ENCODE measurements at places on chromosomes 16 and 17. TPM values are rescaled to one million over a fixed set of nuclear protein-coding genes. Genes with fewer than 3 reads are reported as not detected.
A peak's percentile ranks its signal among the peaks of the same experiment; 100 is the strongest.

The COX10 gene
- 16.3 TPM for total RNA-seq

The KRTAP16-1 gene
- 1.1 TPM for total RNA-seq

DNA sequence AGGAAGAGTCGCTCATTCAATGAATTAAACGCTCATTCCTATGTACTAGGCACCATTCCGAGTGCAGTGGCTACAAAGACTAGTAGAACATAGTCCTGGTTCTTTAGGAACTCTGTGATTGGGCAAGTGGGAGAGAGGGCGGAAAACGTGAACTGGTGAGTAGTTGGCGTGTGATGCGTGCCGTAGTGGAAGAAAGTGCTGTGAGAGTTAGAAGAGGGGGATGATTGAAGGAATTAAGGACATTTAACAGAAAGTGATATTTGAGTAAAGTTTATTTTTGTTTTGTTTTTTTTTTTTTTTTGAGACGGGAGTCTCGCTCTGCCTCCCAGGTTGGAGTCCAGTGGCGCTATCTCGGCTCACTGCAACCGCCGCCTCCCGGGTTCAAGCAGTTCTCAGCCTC is 7.9 kb upstream of the SLFN14 start:
- H3K36me3 ChIP-seq = no peaks in the 10 kb centered on the region
- H3K4me1 ChIP-seq = peaks cover 3% of the 10 kb centered on the region
- peak overlapping the region; percentile 96 for H3K4me3 ChIP-seq
- no peaks in the 10 kb centered on the region for H3K27me3 ChIP-seq

DNA sequence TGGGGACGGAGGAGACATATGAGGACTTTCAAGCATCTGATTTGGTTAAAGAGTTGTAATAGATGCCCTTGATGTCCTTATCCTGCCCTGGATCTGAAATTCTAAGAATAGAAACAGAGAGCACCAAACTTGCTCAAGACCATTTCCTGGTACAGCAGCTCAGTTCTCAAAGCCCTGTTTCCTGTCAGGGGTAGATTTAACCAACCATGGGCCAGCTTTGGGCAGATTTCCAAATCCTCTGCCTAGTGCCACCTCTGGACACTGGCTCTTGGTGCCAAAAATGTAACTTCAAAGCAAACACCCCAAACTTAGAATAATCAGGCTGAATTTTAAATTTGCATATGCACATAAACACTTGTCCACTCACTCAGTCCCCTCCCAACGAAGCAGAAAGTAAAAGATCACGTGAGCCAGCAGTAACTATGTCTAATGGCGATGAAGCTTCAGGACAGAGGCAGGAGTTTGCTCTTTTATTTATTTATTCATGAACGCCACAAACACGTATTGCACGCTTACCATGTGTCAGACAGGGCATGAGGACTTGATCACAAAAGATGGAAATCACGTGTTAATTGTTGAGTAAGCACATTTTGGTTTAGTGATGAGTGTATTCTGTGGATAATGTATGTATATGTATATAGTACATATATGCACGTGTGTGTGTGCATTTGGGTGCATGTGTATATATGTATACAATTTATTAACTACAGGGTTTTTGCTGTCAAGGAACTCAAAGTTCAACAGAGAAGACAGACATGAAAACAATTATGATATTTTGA is 23.1 kb upstream of the SDK2 start:
- H3K36me3 ChIP-seq = no peaks in the 10 kb centered on the region
- no peak overlapping the region for H3K27ac ChIP-seq
- no peak for DNase-seq
- peaks cover 9% of the 10 kb centered on the region for H3K4me1 ChIP-seq

DNA sequence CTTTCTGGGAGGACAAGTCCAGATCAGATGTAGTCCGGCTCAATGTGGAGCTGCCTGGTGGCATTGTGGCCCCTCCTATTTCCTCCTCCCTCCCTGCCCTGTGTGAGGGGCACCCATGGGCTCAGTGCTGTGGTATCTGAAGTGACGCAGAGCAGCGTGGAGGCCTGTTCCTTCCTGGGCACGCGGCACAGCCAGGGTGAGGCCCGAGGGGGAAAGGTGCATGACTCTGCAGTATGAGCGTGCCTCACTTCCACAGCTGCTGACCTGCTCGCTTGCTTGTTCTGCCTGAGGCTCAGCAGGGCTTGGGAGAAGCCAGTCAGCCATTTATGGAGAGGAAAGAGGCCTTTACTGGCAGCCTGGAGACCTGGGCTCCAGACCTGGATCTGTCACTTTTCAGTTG is 11.7 kb downstream of the TMEM238L start:
- peaks cover 20% of the 10 kb centered on the region for H3K27me3 ChIP-seq
- H3K27ac ChIP-seq = no peak overlapping the region
- H3K4me3 ChIP-seq = no peak overlapping the region
- DNase-seq = no peak
- H3K36me3 ChIP-seq = no peaks in the 10 kb centered on the region
- peaks cover 5% of the 10 kb centered on the region for H3K4me1 ChIP-seq

DNA sequence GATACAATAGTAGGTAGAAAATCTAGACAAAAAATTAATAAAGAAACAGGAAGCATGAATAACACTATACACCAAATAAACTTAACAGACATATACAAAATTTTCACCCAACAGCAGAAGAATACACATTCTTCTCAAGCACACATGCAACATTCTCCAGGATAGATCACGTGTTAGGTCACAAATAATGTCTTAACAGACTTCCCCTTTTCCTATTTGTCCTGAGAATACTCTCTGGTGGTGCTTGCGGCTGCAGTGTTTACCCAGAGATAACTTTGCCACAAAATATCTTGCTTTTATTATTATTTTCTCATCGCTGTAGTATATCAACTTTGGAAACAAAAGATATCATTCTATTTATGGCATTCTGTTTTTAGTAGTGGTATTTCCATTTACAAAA is 40.6 kb upstream of the ZNF267 start:
- no peak overlapping the region for H3K4me3 ChIP-seq
- H3K27me3 ChIP-seq = no peaks in the 10 kb centered on the region
- DNase-seq = no peak
- H3K4me1 ChIP-seq = no peaks in the 10 kb centered on the region

- DNase-seq = no peak
- H3K4me3 ChIP-seq = no peak overlapping the region
- H3K4me1 ChIP-seq = no peaks in the 10 kb centered on the region
- no peaks in the 10 kb centered on the region for H3K36me3 ChIP-seq
- no peak overlapping the region for H3K27ac ChIP-seq
These were observed 20.0 kb upstream of the RASD1 start for GRCh38 chr17:17515934-17516930.

DNA sequence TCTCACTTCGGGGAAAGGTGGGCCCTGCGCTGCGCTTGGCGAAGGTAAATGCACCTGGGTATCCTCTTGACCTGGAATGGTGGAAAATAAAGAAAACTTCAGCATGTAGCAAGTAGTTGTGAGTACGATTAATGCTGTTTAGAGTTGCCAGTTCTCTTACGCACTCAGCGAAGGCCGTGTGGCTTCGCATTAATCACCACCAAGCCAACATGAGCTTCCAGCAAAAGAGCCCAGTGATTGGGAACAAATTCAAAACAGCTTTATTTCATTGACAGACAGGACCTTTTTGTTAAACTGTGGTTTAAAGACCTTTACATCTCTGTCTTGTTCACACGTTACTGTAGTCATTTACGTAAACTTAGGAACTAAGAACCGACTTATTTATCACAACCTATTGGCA is 531.4 kb downstream of the MAF start:
- no peak overlapping the region for H3K4me3 ChIP-seq
- no peaks in the 10 kb centered on the region for H3K36me3 ChIP-seq
- no peak for DNase-seq
- H3K4me1 ChIP-seq = no peaks in the 10 kb centered on the region
- no peaks in the 10 kb centered on the region for H3K27me3 ChIP-seq

DNA sequence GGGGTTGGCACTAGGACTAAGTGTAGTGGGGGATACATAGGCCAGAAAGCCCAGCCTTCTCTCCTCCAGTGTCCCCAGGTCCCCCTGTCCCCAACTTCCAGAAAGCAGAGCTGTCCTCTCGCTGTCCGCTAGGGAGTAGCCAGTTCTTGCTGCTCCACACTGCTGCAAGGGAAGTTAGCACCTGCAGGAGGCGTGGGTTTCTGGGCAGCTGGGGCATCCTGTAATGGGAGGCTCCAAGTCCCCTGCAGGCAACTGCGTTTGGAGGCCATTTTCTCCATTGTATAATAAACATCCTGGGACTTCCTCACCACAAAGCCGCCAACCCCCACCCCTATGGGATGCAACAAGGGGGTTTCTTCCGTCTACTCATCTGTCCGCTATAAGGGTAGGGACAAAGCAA is 1.7 kb downstream of the RPRML start:
- no peak overlapping the region for H3K4me3 ChIP-seq
- H3K4me1 ChIP-seq = no peaks in the 10 kb centered on the region
- no peak overlapping the region for H3K27ac ChIP-seq
- no peak for DNase-seq
- peaks cover 3% of the 10 kb centered on the region for H3K27me3 ChIP-seq

GRCh38 chr17:47622180-47622549 is 27.6 kb upstream of the KPNB1 start:
- H3K4me3 ChIP-seq = no peak overlapping the region
- no peaks in the 10 kb centered on the region for H3K27me3 ChIP-seq
- DNase-seq = no peak
- H3K27ac ChIP-seq = no peak overlapping the region

DNA sequence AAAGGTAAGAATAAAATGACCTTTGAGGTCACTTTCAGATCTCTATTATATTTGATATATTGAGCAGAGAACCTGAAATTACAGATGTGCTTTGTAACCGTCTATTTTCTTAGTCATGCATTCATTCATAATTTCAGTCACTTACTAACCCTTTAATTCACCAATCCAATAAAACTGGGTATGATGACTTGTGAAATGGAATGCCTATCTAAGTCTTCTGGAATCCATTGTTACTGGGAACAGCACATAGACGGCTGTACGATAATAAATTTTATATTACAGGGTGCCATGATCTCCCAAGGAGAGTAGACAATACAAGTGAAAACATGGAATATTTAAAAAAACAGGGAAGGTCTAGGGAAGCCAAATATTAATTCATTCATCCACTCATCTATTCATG is 22.9 kb downstream of the CDH11 start:
- H3K27me3 ChIP-seq = no peaks in the 10 kb centered on the region
- H3K4me3 ChIP-seq = no peak overlapping the region
- no peaks in the 10 kb centered on the region for H3K4me1 ChIP-seq
- no peak for DNase-seq
- H3K36me3 ChIP-seq = no peaks in the 10 kb centered on the region

The ZNF469 gene
- total RNA-seq = 1.8 TPM

DNA sequence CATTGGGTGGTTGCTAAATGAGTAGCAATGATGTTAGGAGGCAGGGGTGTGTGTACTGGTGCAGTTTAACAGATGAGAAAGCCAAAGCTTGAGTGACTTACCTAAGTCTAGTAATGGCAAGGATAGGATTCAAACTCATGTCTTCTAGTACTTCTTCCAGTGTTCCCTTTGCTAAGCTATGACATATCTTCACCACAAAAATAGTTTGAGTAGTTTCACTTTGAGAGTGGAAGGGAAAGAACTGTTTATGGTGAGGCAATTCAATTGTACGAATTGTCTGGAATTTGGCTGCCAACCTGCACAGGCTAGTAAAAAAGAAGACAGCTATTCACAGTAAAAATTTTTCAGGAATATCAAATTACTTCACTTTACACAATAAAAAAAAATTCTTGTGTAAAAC is 138.0 kb downstream of the NLK start:
- no peaks in the 10 kb centered on the region for H3K4me1 ChIP-seq
- H3K27ac ChIP-seq = no peak overlapping the region
- H3K36me3 ChIP-seq = peaks cover 15% of the 10 kb centered on the region

The SPN gene
- 160 TPM for total RNA-seq

The PRR35 gene
- total RNA-seq = not detected

The SULT1A4 gene
- 1.1 TPM for total RNA-seq

DNA sequence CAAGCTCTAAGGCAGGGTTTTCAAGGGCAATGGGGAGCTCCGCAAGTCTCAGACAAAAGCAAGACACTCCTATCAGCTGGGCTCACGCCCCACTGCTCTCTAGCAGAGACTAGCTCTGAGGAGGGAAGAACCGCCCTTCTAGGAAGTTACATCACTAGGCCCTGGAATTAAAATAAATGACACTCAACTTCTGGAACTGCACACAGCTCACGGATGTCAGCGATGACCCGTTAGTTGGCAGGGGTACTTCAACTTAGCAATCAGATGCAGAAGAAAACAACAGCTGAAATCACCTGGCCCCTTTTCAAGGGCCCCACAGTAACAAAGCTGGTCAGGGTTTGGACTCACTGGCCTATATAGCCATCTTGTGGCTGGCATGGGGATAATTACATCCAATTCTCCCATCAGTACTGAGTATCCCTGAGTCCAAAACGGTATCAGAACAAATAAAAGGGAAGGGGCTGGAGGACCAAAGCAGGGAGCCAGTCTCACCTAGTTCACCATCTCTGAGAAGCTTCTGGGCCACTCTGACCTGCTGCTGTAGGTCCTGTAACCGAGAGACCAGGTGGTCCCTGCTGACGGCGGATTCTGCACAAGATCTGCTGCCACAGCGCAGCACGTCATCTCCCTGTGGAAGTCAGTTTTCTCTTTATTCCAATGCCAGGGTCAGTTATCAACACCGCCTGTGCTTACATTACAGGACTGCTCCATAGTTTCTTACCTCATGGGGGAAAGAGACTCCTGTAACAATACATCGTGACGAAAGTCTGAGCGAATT is 22.2 kb downstream of the SERPINF1 start:
- no peak overlapping the region for H3K27ac ChIP-seq
- H3K4me3 ChIP-seq = no peak overlapping the region
- H3K27me3 ChIP-seq = no peaks in the 10 kb centered on the region
- H3K4me1 ChIP-seq = no peaks in the 10 kb centered on the region
- H3K36me3 ChIP-seq = peaks cover 31% of the 10 kb centered on the region

- H3K4me3 ChIP-seq = no peak overlapping the region
- peaks cover 8% of the 10 kb centered on the region for H3K36me3 ChIP-seq
- no peaks in the 10 kb centered on the region for H3K27me3 ChIP-seq
- no peaks in the 10 kb centered on the region for H3K4me1 ChIP-seq
- DNase-seq = no peak
- no peak overlapping the region for H3K27ac ChIP-seq
These were observed 4.5 kb downstream of the TTYH2 start for GRCh38 chr17:74217888-74218287.

GRCh38 chr17:41717408-41718286 is 5.5 kb downstream of the GAST start:
- H3K27ac ChIP-seq = no peak overlapping the region
- no peak overlapping the region for H3K4me3 ChIP-seq
- no peak for DNase-seq
- no peaks in the 10 kb centered on the region for H3K4me1 ChIP-seq

The EXOC3L1 gene
- 0.25 TPM for total RNA-seq

The CBX2 gene
- total RNA-seq = 0.68 TPM

Data from T-cell (primary cell).